T-cell (primary cell): ENCODE measurements at places on chromosomes 2 and 18. TPM values are rescaled to one million over a fixed set of nuclear protein-coding genes. Genes with fewer than 3 reads are reported as not detected.

DNA sequence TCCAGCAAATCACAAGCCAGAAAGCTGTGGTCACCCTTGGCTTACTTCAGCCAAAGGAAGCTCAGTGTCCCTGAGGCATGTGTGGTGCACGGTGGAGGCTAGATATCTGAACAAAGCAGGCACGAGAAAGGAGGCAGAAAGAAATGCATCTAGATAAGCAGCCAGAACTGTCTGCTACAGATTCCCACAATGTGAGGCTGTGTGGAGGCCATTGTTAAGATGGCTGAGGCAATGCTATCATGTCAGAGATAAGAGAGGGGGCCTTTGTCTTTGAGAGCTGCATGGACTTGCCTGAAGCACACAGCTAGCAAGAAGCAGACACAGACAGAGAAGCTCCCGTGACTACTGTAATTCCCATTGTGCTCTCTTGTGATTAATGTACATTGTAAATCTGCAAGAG, 110.5 kb upstream of the LYPD6 start:
- DNase-seq = no peak

DNA sequence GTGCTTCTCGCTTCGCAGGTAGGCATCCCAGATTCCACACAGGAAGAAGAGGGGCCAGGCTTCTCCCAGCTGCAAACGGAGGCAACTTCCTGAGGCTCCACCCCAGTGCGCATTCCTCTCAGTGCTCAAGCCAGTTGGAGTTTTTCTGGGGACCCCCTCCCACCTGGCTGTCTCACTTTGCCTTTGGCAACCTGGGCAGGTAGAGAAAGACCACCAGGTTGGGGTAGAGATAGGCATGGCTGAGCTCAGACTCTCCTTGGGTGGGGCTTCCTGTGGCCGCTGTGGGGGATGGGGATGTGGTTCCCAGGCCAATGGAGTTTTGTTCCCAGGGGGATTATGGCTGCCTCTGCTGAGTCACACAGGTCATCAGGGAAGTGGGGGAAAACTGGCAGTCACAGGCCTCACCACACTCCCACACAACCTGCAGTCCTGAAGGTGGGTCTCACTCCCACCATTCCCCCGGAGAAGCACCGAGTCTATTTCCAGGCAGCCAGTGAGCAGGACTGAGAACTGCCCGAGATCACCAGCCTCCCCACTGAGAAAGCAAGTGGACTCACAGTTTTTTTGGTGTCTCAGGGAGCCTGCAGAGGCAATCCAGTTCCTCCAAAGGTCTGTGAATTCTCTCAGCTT, 38.1 kb downstream of the SLC39A10 start:
- no peak for DNase-seq

TWIST2 gene
- not detected for total RNA-seq

RESP18 gene
- total RNA-seq = not detected

GRCh38 chr18:3683483-3683882, 233.5 kb downstream of the TGIF1 start:
- DNase-seq = no peak

DNA sequence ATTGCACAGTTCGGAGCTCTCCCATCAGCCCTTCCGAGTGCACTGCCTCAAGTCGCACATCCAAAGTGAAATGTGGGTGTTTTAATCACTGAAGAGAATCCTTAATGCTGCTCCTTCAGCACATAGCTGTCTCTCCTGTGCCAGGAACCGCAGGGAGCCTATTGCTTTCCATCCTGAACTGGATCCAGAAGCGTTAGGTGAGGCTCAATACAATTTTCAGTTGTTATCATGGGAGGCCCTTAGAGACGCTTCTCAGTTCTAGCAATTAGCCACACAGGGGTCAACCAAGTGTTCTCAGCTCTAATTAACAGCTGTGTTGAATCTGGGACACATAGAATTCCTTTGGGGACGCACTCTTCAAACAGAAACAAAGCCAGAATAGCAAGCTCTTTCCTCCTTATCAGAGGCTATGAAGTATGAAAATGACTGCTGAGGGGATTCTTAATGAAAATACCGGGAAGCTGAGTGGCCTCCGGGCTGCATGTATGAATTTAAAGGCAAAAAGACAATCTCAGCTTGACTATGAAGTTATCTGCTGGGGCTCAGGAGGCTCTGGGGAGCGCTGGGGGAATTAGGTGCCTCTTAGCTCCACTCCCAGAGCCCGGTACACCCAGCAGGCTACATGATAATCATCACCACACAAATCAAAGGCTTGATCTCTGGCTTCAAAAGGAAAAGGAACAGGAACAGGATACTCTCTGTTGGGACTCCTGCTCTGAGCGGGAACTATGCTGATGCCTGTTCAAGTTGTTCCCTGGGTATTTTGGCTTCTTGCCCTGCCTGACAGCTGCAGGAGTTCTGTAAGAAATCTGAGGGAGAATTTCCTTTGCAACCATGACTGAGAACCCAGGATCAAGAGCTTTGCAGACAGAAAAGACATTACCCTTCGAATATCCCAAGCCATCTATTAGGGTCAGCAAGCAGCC, 55.4 kb upstream of the NCOA1 start:
- no peak for DNase-seq

CCDC148 gene
- not detected for total RNA-seq

DNA sequence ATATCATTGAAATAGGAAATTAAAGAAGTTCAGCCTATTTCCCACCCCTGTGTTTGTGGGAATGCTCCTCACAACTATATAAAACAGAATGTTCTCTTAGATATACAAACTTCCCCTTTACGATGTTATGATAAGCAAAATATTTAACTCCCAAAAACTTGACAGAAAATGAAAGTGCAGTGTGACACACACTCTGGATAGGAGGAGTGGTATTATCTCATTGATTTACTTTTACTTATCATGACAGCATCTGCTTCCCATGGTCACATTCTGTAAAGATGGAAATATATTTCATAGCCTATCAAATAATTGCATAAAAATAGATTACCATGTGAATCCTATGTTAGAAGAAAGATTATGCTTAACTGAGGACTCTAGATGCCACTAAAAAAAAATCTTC, 96.6 kb upstream of the STK17B start:
- DNase-seq = no peak

DNA sequence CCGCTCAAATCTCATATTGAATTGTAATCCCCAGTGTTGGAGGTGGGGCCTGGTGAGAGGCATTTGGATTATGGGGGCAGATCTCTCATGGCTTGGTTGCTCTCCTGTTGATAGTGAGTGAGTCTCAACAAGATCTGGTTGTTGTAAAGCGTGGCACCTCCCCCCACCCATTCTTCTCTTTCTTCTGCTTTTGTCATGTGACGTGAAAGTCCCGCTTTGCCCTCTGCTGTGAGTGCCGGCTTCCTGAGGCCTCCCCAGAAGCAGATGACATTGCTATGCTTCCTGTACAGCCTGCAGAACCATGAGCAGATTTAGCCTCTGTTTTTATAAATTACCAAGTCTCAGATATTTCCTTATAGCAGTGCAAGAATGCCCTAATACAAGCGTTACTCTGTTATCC, 673.8 kb downstream of the ADCYAP1 start:
- no peak for DNase-seq

DNA sequence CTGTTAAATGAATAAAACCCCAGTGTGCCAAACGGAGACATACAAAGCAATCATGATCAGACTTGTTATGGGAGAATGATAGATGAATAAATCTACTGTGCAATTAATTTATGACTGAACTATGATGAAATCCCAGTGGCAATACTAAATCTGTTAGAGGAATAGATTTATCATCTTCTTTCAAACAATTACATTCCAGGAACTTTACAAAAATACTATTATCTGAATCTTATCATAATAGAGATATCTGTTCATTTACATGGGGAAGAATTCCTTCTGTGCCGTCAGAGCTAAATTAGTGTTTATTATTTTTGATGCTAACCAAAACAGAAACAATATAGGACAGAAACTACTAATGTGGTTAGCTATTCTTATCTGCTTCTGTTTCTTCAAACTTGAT, 208.5 kb downstream of the CAMKMT start:
- DNase-seq = no peak

DNA sequence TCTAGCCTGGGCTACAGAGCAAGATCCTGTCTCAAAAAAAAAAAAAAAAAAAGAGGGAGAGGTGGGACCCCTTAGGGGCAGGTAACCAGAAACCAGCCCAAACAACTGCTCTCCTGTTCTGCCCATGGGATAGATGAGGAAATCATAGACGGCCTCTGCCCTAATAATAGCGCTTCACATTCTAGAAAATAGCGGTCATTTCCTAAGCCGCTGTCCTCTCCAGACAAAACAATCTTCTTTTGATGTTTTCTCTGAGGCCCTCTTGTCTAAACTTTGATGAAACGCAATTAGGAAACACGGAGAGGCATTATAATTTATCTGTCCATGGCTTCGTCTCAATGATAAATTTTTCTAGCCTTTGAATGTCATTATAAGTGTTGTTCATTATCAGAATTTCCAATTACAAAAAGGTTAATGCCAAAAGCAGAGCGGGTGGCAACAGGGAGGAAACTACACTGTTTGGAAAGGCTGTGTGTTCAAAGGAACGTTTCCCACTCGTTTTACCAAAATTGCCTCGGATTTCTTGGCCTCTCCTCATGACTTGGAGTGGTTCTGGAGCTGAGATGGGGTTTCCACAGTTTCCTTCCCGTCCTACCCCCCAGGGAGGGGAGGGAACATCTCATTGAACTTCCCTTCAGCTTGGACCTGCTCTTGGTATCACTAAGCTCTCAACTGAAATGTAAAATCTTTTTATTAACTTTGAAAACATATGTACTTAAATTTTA, 151.6 kb upstream of the ZNF236 start:
- DNase-seq = no peak

DNA sequence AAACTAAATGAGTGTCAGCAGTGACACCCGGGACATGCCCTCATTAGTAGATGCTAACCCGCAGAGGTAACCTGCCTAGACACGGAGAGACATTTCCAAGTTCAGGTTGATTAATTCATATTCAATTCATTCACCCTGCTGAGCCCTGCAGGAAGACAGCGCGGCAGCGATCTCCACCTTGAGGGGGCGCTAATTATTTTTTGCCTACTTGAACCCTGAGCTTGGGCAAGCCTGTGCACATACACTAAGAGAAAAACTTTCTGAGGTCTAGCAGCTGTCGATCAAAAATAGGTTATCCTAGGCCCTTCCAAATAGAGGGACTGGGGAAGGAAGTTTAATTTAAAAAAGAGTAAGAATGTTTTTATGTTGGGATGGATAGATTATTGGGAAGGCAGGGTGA, 1.3 kb upstream of the LYPD6 start:
- no peak for DNase-seq

GRCh38 chr2:191693166-191693565, 15.2 kb downstream of the NABP1 start:
- DNase-seq = no peak

GRCh38 chr2:27306573-27307286, 1.5 kb downstream of the UCN start:
- no peak for DNase-seq

DNA sequence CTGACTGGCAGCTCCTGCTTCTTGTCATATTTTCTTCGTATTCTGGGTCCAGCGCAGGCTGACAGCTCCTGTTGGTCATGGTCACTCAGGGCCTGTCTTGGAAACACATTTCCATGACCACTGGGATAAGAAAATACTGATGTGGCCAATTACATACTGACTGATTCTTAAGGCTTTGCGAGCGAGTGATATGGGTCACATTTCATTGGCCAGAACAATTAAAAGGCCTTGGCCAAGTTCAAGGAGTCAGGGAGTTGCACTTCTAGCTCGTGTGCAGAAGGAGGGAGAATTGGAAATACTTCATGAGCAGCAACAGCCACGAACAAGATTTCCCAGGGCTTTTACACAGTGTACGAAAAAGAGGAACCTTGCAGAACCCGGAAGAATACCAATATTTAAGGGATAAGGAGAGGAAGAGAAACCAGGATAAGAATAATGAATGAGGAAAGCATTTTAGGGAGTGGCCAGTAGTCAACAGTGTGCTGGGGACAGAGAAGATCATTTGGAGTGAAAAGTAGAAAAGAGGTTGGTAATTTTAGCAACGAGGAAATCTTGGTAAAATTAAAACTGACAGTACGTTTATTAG, 149.5 kb downstream of the ATP9B start:
- DNase-seq = no peak

IL36G gene
- not detected for total RNA-seq

UNC80 gene
- total RNA-seq = 0.09 TPM

GRCh38 chr2:241894681-241895426, 25.3 kb downstream of the RTP5 start:
- no peak for DNase-seq

DNA sequence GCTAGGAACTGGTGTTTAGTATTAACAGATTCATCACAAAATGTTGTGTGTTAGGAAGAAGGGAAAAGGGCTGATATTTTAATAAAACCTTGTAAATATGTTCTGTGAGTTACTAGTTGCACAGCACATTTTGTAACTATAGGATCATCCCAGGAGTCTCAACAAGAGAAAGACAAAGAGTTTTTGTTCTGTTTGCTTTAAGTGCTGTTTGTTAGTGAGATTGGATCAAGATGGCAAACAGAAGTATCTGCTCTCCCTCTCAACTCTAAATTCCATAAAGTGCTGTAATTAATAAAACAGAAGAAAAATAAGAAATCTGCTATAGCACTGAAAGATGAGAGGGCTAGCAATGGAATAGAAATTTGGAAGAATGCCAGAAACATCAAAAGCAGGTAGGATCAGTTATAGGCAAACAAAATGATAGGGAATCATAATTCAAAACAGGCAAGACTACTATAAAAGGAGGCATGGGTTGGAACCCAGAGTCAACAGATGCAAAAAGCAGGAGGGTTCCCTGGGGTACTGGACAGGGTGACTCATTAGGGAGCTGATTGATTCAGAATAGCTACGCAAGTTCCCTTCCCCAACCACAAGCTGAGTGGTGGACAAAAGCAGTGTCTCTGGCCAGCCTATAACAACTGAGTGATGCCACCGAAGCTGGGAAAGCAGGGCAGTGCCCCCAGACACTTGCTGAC, 75.8 kb downstream of the DYNC1I2 start:
- DNase-seq = no peak

DNA sequence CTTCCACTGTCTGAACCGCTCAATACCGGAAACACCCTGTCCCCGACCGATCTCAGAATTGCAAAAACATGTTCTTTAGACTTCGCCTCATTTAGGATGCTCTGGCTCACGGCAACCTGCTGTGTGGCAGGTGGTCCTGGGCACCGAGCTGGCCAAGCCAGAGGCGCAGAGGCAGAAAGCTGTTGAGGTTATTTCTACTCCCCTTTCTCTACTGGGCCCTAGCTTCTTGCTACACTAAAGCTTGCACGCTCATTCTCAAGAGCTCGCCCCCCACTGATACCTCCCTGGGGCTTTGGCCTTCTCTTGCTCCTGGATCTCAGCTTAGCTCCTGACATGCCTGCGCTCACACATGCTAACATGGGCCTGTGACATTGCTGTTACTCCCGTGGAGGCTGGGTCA, 417.4 kb downstream of the LPIN1 start:
- DNase-seq = no peak

TSPYL6 gene
- not detected for total RNA-seq

IL36A gene
- total RNA-seq = not detected

GRCh38 chr18:8659609-8660242, 45.6 kb upstream of the MTCL1 start:
- DNase-seq = no peak

- DNase-seq = no peak
Measured at GRCh38 chr18:28365411-28365831, 188.5 kb upstream of the CDH2 start.

L3MBTL4 gene
- 1.6 TPM for total RNA-seq

- no peak for DNase-seq
Measured at GRCh38 chr2:183284606-183285005, 160.4 kb downstream of the NUP35 start.

GRCh38 chr2:171509945-171510731, 12.1 kb upstream of the CYBRD1 start:
- no peak for DNase-seq

MYO7B gene
- total RNA-seq = not detected

GRCh38 chr2:136010126-136010525, 24.7 kb upstream of the DARS1 start:
- no peak for DNase-seq
